H1 (cell line): ENCODE measurements at places on chromosomes 7 and 10. TPM values are rescaled to one million over a fixed set of nuclear protein-coding genes. Genes with fewer than 3 reads are reported as not detected.

Gene TWNK
- 32.5 and 34.9 TPM in 2 replicates for total RNA-seq

Gene GRM8
- total RNA-seq, result 2.8 and 3.7 TPM in 2 replicates

Gene PITX3
- total RNA-seq, result 0.41 and 0.54 TPM in 2 replicates

Gene NOS3
- total RNA-seq, result 4.4 and 4.7 TPM in 2 replicates

Gene AKR1C1
- total RNA-seq, result 1.4 and 2.3 TPM in 2 replicates

Gene MLXIPL
- 8.6 and 9.4 TPM in 2 replicates for total RNA-seq

Gene SLC18A3
- 0.13 TPM in 1 of 2 replicates, not detected in the other for total RNA-seq

- no peaks in the 10 kb centered on the region for H3K27me3 ChIP-seq
- H3K27ac ChIP-seq, result no peak overlapping the region
Measured at GRCh38 chr7:140218656-140219055, 41.9 kb upstream of the KDM7A start.

DNA sequence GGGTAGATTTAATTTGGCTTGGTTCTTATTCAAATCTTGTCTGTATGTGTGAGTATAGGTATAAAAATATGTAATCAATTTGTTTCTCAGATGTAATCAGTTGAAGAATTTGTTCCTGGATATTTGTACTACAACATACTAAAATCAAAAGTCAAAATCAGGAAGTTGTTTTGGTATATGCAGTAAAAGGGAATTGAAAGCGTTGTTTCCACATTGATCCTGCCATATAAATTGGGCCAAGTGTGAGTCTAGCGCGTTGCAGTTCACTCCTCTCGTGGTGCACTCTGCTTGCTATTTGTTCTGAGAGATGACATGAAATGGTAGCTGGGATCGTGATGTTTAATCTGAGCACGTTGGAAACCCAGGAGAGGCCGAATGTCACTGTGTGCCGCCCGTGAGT lies 55.9 kb downstream of the SHH start:
- no peak overlapping the region for H3K27ac ChIP-seq
- DNase-seq, result no peak
- H3K4me3 ChIP-seq, result no peak overlapping the region

DNA sequence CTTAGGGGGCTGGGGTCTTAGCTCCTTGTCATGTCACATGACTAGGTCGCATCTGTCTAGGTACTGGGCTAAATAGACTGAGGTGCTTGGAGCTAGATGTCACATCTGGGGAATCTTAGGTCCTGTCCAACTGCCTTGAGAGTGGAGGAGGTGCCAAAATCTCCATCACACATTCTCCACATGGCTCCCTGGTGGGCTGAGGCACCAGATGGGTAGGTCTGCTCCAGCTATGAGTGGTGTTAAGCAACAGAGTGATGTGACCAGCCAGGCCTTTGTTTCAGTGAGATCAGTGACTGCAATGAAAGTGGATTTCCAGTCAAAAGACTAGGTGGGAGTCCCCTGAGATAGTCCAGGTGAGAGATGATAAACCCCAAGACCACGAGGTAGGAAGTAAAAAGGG lies 251.8 kb downstream of the BMPER start:
- no peak for DNase-seq
- no peaks in the 10 kb centered on the region for H3K27me3 ChIP-seq
- peaks cover 6% of the 10 kb centered on the region for H3K4me1 ChIP-seq
- no peak overlapping the region for H3K27ac ChIP-seq

DNA sequence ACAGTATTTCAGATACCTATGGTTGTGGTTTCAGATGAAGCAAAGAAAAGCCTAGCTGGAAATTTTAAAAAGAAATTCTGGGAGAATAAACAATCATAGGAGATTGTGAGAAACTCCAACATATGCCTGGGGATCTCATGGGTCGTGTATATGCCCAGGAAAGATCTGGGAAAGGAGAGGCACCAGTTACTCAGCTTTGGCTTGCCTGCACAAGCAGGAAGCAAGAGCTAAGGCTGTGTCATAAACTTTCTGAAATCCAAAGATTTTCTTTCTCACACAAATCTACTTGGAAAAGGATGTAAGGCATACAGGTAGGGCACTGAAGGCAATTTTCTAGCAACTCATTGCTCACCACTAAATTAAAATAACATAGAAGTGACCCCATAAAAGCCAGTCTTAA lies 373.6 kb downstream of the CDC14C start:
- H3K27ac ChIP-seq, result no peak overlapping the region
- no peak for DNase-seq
- no peaks in the 10 kb centered on the region for H3K36me3 ChIP-seq
- no peaks in the 10 kb centered on the region for H3K4me1 ChIP-seq
- no peak overlapping the region for H3K4me3 ChIP-seq

GRCh38 chr7:158289231-158289630 lies 298.4 kb downstream of the PTPRN2 start:
- no peaks in the 10 kb centered on the region for H3K36me3 ChIP-seq
- no peak overlapping the region for H3K27ac ChIP-seq
- no peak overlapping the region for H3K4me3 ChIP-seq
- DNase-seq, result no peak
- no peaks in the 10 kb centered on the region for H3K27me3 ChIP-seq

- H3K27ac ChIP-seq, result no peak overlapping the region
- H3K27me3 ChIP-seq, result no peaks in the 10 kb centered on the region
- no peaks in the 10 kb centered on the region; the same call in 1 of the 2 replicates for H3K4me1 ChIP-seq
- H3K36me3 ChIP-seq, result no peaks in the 10 kb centered on the region
Measured at GRCh38 chr10:124688889-124689670, 55.1 kb downstream of the FAM53B start.

- H3K4me3 ChIP-seq, result no peak overlapping the region
- H3K4me1 ChIP-seq, result no peaks in the 10 kb centered on the region; the same call in 1 of the 2 replicates
- DNase-seq, result no peak
- peaks cover 11% of the 10 kb centered on the region for H3K27me3 ChIP-seq
Measured at GRCh38 chr10:114632869-114633715, 25.0 kb downstream of the ABLIM1 start.

- peaks cover 1% of the 10 kb centered on the region; the same call in 1 of the 2 replicates for H3K27me3 ChIP-seq
- H3K4me1 ChIP-seq, result peaks cover 12% of the 10 kb centered on the region
- no peaks in the 10 kb centered on the region for H3K36me3 ChIP-seq
Measured at GRCh38 chr7:11193888-11194287, 220.2 kb downstream of the PHF14 start.

- H3K36me3 ChIP-seq, result no peaks in the 10 kb centered on the region
- H3K4me3 ChIP-seq, result no peak overlapping the region
- DNase-seq, result no peak
- no peaks in the 10 kb centered on the region for H3K27me3 ChIP-seq
- H3K27ac ChIP-seq, result no peak overlapping the region
Measured at GRCh38 chr10:113060201-113061053, 110.4 kb downstream of the TCF7L2 start.

- H3K4me1 ChIP-seq, result no peaks in the 10 kb centered on the region
- no peaks in the 10 kb centered on the region for H3K27me3 ChIP-seq
- H3K4me3 ChIP-seq, result no peak overlapping the region
- no peak overlapping the region for H3K27ac ChIP-seq
Measured at GRCh38 chr10:37479469-37479868, 354.1 kb downstream of the ANKRD30A start.

DNA sequence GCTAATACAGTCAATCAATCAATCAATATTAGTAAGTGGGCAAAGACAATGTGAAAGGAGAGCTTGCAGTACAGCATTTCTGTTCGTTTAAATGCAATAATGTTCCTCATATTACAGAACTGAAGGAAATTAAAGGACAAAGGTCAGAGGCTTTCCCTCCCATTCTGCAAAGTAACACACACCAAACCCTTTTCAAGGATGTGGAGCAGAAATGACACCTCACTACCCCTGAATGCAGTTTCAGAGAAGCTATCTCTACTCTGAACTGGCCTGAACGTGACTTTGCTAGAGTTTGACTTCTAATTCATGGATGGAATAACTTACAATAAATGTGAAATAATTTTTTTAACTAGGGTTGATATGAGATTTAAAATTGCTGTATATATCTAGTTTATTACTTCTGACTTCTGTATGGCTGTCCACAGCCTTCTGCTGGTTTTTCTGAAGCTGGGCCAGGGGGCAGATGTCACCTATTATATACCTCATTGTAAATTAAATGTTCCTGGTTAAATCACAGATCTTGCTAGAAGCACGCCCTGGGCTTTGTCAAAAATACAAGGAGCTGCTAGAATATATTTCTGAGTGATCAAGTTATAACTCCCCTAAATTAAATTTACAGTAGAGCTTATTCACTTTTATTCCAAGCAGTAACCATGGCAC lies 156.9 kb upstream of the C7orf33 start:
- H3K4me1 ChIP-seq, result no peaks in the 10 kb centered on the region
- DNase-seq, result no peak
- H3K36me3 ChIP-seq, result no peaks in the 10 kb centered on the region
- H3K27me3 ChIP-seq, result no peaks in the 10 kb centered on the region

- no peak overlapping the region for H3K27ac ChIP-seq
- no peaks in the 10 kb centered on the region; the same call in 1 of the 2 replicates for H3K27me3 ChIP-seq
- no peak overlapping the region for H3K4me3 ChIP-seq
- no peaks in the 10 kb centered on the region for H3K36me3 ChIP-seq
- DNase-seq, result peak; percentile 36
Measured at GRCh38 chr7:2477447-2478398, 1.5 kb upstream of the GRIFIN start.

DNA sequence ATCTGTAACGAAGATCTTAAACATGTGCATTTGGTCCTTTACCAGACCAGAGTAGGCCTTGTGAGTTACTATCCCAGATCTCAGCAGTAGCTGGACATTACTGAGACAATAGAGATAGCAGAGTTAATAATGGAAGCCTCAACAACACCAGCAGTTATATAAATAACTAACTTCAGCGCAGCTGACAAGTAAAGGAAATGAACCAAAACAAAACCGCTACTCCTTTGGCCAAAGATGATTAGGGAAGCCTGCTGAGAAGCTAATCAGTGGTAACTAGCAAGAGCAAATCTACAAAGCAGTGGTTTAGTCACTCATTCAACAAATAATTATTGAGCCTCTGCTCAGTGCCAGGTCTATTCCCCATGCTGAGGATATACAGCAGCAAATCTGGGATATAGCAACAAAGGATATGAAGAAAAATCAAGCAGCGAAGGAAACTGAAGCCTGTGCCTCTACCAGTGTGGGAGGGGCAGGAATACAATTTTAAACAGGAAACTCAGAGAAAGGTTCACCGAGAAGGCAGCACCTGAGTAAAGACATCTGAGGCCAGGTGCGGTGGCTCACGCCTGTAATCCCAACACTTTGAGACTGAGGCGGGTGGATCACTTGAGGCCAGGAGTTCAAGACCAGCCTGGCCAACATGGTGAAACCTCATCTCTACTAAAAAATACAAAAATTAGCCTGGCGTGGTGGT lies 103.6 kb downstream of the ELMO1 start:
- 0 out of 2 replicates have a peak, but pooled peaks cover 2% of the 10 kb centered on the region for H3K4me1 ChIP-seq
- no peaks in the 10 kb centered on the region for H3K27me3 ChIP-seq
- H3K27ac ChIP-seq, result no peak overlapping the region
- no peak overlapping the region for H3K4me3 ChIP-seq
- H3K36me3 ChIP-seq, result no peaks in the 10 kb centered on the region

- 0 out of 2 replicates have a peak, but pooled peaks cover 2% of the 10 kb centered on the region for H3K4me1 ChIP-seq
- H3K36me3 ChIP-seq, result no peaks in the 10 kb centered on the region
- no peaks in the 10 kb centered on the region for H3K27me3 ChIP-seq
- H3K27ac ChIP-seq, result no peak overlapping the region
- H3K4me3 ChIP-seq, result no peak overlapping the region
Measured at GRCh38 chr7:132858760-132859159, 223.1 kb downstream of the CHCHD3 start.

DNA sequence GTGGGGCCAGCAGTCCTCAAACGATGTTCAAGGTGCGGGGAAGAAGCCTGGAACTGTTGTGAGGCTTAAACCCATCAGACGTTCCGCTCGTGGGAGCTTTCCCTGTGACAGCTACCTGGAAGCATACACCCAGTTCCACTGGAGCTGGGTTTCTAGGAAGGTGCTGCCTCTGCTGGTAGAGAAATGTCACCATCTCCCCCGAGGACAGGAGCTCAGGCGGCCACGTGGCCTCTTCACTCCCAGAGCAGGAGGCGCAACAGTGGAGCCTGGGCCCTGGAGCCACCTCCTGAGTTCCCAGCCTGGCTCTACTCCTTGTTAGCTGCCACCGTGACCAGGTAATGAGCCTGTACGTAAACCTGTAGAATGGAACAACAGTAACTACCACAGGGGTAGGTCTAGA lies 156.1 kb downstream of the ADARB2 start:
- H3K4me3 ChIP-seq, result no peak overlapping the region
- no peaks in the 10 kb centered on the region for H3K36me3 ChIP-seq
- no peaks in the 10 kb centered on the region for H3K27me3 ChIP-seq
- no peak overlapping the region for H3K27ac ChIP-seq
- DNase-seq, result no peak
- no peaks in the 10 kb centered on the region for H3K4me1 ChIP-seq

DNA sequence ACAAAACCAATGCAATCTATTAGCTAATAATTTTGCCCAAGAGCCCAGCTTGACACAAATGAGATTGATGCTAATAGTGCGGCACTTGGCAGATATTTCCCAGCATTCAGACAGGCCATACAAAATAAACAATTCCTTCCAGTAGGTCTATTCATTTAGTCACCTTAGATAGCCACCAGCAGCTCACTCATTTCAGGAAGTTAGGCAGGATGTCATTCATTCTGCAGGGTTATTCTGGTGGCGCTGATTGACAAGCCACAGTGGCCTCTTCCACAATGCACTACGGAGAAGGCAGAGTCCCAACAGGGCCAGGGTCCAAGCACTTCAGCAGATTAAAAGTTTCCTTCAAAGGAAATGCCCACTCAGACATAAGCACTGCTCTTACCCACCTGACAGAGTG lies 55.8 kb downstream of the PIK3AP1 start:
- H3K36me3 ChIP-seq, result no peaks in the 10 kb centered on the region
- no peak for DNase-seq
- no peaks in the 10 kb centered on the region for H3K27me3 ChIP-seq
- H3K4me1 ChIP-seq, result no peaks in the 10 kb centered on the region
- no peak overlapping the region for H3K4me3 ChIP-seq
- H3K27ac ChIP-seq, result no peak overlapping the region

DNA sequence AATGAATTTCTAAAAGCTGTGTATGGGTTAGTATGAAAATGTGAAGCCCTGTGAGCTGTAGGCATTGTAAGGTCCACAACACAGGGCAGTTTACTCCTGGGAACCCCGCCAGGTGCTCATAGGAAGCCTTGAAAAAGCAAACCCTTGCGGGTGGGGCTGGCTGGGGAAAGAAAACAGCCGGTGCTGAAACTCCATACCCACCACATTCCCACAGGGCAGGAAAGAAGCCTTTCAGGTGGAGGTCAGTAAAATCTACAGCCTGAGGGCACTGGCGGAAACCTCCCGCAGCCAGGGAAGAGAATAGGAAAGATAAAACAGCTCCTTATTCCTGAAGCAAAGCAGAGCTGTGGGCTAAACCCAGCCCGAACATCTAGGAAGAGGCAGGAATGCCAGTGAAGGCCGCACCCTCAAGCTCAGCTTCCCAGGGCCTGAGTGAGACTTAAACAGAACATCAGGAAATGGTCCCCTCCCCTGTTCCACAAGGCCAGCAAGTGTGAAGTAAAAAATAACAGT lies 34.7 kb downstream of the PODXL start:
- no peaks in the 10 kb centered on the region for H3K27me3 ChIP-seq
- no peak overlapping the region for H3K4me3 ChIP-seq
- H3K4me1 ChIP-seq, result peaks cover 31% of the 10 kb centered on the region
- no peak overlapping the region for H3K27ac ChIP-seq
- H3K36me3 ChIP-seq, result no peaks in the 10 kb centered on the region

- no peak overlapping the region for H3K27ac ChIP-seq
- H3K36me3 ChIP-seq, result no peaks in the 10 kb centered on the region
- no peak overlapping the region for H3K4me3 ChIP-seq
Measured at GRCh38 chr10:650441-650851, 39.0 kb downstream of the DIP2C start.
